ENCODE measurements at places on chromosomes 7 and 10.

- no peak for DNase-seq
These were observed 1.1 kb downstream of the HOXA2 start for GRCh38 chr7:27101171-27101956.

DNA sequence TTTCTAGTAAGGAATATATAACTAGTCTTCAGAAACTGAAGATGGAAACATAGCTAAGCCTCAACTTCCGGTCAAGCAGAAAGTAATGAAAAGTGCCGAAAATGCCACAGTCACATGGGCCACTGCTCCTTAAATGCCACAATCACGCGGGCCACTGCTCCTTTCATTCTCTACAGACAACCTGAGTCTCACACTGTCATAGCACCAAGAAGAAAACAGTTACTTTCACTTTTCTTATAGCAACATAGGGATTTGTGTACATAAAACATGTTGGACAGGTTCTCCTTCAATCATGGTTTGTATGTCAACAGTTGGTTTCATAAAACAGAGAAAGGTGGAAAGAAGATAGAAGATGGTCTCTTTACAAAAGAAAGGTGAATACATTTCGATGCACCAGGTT lies 48.6 kb upstream of the NOBOX start:
- DNase-seq, result no peak

GRCh38 chr7:65438598-65438997 lies 64.9 kb downstream of the ZNF92 start:
- no peak for DNase-seq

- DNase-seq, result no peak
These were observed 235.0 kb downstream of the GLRX3 start for GRCh38 chr10:130371156-130371555.

DNA sequence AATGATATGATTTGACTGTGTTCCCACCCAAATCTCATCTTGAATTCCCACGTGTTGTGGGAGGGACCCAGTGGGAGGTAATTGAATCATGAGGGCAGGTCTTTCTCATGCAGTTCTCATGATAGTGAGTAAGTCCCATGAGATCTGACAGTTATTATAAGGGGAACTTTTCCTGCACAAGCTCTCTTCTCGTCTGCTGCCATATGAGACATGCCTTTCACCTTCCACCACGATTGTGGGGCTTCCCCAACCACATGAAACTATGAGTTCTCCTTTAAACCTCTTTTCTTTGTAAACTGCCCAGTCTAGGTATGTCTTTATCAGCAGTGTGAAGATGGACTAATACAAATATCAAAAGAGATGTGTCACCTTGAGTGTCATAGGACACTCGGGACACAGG lies 502.7 kb upstream of the PODXL start:
- no peak for DNase-seq

DNA sequence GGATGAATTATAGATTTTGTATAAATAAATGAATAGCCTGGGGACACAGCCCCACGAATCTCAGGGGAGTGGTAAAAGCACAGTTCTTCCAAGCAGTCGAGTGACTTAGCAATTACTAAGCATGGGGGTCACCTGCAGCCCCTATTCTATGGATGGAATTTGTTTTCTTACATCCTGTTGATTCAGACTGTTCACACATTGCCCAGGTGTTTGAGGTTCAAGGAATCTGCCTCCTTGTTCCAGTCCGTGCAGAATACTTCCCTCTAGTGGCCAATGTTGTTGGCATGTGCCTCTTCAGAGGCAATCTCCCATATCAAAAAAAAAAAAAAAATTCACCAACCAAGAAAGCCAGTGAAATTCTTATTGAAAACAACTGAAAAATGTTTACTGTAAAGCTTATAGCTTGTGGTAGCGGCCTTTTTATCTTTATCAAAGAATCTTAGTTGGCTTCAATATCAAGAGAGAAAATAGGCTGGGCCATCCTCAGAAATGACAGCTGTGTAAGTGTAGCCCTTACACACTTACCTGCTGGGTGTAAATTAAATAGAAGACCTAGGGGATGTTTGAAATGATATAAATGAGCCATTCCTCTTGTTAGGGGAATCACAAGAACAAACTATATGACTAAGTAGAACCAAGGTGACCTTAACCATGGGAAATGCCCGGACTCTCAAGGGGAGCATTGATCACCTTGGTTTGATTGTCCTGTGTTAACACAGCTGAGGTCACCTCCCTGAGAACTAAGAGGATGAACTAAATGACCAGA lies 7.8 kb downstream of the LIPM start:
- DNase-seq, result peak; percentile 16

DNA sequence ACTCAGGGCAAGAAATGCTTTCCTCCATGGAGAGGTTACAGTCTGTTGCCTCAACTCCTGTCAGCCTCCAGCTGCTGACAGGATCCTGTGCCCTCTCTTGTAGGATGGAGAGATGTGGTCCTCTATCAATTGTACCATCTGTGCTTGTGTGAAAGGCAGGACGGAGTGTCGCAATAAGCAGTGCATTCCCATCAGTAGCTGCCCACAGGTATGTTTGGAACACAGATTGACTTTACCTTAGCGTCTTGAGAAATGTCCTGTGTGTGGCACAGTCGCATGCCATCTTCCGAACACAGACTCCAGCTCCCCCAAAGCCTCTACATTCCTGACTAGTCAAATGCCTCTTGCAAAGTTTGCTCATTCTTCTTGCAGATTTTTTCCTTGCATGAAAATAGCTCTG lies 152.6 kb downstream of the BMPER start:
- no peak for DNase-seq

DNA sequence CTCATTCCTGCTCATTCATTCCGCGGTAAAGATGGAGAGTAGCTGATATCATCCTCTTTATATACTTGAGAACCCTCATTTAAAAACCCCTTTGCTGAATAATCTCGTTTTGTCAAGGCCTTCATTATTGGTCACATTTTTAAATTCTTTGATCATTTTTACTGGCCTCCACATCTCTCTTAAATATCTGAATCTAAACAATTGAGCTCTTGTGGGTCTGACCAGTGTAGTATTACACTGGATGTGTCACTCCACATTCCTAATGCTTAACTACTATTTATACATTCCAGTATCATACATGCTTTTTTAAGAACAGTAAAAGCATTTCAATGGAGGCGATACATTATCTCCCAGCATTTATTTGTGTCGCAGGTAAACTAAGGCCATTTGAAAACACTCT lies 12.6 kb upstream of the PRPS1L1 start:
- DNase-seq, result no peak

DNA sequence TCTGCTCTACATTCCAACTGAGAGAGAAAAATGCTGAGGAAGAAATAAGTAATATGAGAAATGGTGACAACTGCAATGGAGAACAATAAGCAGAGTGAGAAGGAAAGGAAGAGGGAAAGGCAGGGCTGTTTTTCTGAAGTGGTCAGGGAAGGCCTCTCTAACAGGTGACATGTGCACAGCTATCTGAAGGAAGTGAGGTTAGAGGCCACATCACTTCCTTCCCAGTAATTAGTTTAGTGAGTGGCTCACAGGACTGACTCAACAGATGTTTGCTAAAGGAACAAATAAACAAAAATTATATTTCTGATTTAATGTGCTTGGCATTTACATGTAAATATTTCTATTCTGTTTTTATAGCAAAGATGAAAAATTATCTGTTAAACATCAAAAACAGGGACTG lies 77.9 kb downstream of the ARHGAP21 start:
- DNase-seq, result no peak

DNA sequence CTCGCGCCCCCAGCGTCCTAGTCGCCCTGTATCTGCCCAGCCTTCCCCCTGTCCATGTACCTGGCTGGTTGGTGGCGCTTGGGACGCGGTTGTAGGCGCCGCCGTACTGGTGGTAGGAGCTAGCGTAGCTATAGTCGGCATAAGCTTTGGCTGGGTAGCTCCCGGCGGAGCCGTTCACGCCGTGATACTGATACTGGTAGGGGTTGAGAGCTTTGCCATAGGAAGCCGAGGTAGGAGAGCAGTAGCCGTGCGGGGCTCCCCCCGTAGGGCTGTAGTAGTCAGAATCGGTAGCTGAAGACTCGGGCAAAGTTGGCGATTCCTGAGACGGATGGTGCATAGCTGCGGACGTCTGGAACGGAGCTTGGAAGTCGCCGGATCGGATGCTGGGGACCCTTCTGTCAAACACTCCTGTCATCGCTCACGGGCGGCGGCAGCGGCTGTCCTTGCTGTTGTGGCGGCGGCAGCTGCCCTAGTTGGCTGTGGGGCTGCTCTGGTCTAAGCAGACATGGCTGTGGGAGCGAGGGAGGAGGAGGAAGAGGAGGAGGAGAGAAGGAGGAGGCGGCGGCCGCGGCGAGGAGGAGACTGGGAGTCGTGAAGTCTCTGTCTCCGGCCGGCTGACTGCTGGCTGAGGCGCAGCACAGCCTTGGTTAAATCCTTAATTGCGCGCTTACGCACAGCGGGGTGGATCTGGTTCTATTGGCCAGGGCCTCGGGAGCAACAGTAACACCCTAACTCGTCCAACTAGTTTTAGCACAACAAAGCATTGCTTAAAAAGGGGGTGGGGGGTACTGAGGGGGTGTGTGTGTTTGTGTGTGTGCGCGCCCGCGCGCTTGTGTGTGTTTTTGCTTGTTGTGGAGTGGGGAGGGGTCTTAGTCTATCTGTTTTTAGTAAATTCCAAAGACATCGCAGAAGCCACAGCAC lies at the start of gene DLX5:
Gene DLX5 (minus strand): TSS at position 623 of the 921 bp plus-strand sequence. CDS start 208 bp downstream, at position 415.
- no peak for DNase-seq

- DNase-seq, result no peak
These were observed 621.3 kb upstream of the DPP6 start for GRCh38 chr7:153430931-153431330.

DNA sequence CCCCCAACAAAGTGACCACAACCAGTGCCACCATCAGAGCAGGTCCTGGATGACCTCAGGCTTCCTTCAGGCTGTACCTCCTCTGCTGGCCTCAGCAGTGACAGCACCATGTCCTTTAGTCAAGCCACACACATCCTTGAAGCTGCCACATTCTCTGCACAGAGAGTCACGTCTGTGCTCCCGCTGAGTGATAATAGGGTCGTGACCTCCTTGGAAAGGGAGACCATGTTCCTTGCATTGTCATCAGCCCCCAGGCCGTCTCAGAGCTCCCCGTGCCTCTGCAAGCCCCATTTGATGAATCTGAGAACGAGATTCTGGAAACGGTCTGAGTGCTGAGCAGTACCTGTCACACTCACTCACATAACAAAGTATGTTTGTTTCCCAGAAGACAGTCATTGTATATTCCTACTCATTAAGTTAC lies 106.5 kb upstream of the PRR15 start:
- no peak for DNase-seq

DNA sequence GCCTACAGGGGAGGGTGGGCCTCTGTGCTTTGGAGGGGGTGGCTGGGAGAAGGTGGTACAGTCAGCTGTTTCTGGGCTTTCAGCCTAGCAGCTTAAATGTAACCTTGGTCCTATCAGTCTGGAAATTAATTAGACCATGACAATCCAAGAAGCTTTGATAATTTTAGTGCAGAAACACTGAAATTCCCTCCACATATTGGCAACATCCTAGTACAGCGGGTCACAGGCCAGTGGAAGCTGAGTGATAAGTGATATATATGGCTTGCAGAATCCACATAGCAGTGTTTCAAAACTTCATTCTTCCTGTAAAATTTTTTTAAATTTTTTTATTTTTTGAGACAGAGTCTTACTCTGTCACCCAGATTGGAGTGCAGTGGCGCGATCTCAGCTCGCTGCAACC lies 212.6 kb downstream of the TYW1 start:
- DNase-seq, result no peak

GRCh38 chr7:98286093-98286539 lies 4.6 kb downstream of the BRI3 start:
- no peak for DNase-seq

GRCh38 chr10:13842117-13842516 lies 255.4 kb downstream of the PRPF18 start:
- no peak for DNase-seq

DNA sequence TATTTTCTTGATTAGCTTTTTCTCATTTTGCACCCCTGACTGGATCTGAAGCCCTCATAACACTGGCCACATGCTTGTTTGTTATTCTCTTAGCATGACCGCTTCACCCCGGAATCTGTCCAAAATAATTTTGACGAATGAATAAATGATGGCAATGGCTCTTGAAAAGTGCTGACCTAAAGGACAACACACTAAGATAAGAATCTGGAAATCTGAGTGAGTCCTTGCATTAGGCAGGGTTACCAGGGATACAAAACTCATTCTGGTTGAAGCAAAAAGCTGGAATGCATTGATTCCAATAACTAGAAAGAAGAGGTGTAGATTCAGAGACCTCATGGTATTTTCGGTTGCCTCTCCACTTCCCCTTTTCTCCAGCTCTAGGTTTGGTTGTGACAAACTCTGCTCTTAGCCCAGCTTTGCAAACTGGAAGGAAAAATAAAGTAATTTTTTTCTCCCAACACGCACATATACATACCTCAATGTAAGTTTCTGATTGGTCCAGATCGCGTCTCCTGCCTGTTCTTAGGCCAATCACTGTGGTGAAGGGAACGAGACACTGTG lies 157.4 kb downstream of the SKIDA1 start:
- DNase-seq, result no peak

- no peak for DNase-seq
These were observed 39.3 kb downstream of the INSIG1 start for GRCh38 chr7:155336812-155337602.

DNA sequence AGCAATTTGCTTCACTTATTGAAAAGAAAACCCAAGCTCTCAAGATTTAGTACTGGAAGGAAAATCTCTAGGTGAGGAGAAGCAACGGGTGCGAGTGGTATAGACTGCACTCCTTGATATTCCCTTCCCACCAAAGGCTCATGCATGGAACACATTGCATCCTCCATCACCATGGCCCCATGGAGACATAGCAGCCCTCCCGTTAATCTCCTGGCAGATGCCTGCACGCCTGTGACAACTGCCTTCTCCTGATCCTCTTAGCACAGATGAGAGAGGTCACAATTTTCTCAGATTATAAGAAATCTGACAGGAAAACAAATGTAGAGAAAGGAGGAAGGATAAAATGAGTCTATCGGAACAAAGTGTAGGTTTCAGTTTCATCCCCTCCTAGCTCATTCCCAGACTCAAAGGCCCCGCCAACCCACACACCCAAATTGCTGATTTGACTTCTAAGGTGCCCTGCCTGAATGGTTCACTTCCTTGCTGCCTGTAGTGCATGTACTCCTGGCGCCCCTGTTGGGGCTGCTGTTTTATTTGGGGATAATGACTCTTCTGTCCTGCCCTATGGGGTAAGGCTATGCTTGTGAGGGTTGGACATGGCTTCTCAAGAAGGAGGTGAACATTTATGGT lies 50.0 kb downstream of the PLXNA4 start:
- no peak for DNase-seq

- no peak for DNase-seq
These were observed 2.7 kb upstream of the PDGFA start for GRCh38 chr7:522071-522950.

GRCh38 chr10:20004087-20004523 lies 187.9 kb downstream of the PLXDC2 start:
- DNase-seq, result no peak

GRCh38 chr7:74476626-74477025 lies 22.9 kb downstream of the GTF2IRD1 start:
- no peak for DNase-seq

GRCh38 chr10:100773646-100774045 lies 28.3 kb downstream of the PAX2 start:
- no peak for DNase-seq

GRCh38 chr10:19014498-19014897 lies 34.1 kb upstream of the MALRD1 start:
- DNase-seq, result no peak

GRCh38 chr7:148962823-148963582 lies 65.3 kb downstream of the PDIA4 start:
- peak; percentile 49 for DNase-seq

Data from activated T-cell treated with anti-CD3 and anti-CD28 coated beads for 24 hours (primary cell).